ENCODE measurements at places on chromosomes 12 and 14.

GRCh38 chr12:52372216-52373154, 5.2 kb upstream of the KRT85 start:
- peak; percentile 93 for DNase-seq

DNA sequence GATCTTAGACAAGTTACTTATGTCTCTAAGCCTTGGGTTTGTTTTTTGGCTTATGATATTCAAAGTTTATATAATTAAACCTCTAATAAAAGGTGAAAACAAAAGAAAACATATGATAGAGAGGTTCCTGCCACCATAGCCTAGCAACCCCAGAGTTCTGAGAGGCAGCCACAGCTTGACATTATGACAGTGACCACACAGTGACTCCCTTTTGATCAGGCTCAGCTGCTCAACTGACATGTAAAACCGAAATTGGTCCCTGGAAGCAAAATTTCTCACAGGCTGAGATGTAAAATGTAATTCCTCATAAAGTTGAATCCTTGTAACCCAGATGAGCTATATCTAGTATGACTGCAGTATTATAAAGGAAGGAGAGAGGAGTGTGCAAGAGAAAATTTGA, 108.5 kb downstream of the GCH1 start:
- peak; percentile 21 for DNase-seq

- no peak for DNase-seq
Measured at GRCh38 chr12:62306569-62307530, 46.6 kb downstream of the USP15 start.

GRCh38 chr12:6047249-6048237, 76.9 kb downstream of the VWF start:
- no peak for DNase-seq

GRCh38 chr12:45235087-45236025, 19.5 kb downstream of the ANO6 start:
- DNase-seq = no peak

GRCh38 chr12:87924149-87924548, 105.1 kb downstream of the C12orf50 start:
- no peak for DNase-seq

DNA sequence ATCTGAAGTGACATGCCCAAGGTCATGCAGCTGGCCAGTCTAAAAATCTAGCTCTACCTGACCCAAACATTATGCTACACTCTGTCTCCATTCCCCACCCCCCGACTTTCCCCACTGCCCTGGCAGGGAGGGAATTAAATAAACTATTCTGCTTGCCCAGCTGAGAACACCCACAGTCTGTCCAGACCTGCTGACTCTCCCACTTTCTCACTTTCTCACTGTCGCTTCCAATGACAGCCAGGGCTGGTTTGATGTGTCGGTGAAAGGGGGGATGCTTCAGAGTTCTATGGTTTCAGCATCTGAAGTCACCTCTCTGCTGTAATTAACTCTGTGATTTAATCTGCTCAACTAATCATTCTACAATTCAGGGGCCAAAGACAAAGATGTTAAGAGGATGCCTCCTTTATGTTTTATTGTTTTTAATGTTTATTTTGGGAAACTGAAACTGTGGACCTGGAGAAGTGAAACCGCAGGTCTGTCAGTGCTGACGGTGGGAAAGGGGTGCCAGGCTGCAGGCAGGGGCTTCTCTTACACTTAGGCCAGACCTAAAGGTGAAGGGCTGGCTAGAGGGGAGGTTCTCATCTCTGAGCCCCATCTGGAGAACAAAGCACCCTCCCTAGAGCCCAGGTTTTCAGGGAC, 8.1 kb upstream of the MSI1 start:
- no peak for DNase-seq

GRCh38 chr14:58048219-58048618, 103.8 kb downstream of the ARMH4 start:
- no peak for DNase-seq

GRCh38 chr14:96363751-96364336, 518 bp downstream of the GSKIP start:
- DNase-seq = peak; percentile 42

GRCh38 chr14:64549016-64549415, 745 bp upstream of the PPP1R36 start:
- no peak for DNase-seq

GRCh38 chr12:6840761-6841515, at the start of gene GNB3:
GNB3 (plus strand) TSS chr12:6840925; CDS start chr12:6841288, 363 bp downstream.
- DNase-seq = no peak

DNA sequence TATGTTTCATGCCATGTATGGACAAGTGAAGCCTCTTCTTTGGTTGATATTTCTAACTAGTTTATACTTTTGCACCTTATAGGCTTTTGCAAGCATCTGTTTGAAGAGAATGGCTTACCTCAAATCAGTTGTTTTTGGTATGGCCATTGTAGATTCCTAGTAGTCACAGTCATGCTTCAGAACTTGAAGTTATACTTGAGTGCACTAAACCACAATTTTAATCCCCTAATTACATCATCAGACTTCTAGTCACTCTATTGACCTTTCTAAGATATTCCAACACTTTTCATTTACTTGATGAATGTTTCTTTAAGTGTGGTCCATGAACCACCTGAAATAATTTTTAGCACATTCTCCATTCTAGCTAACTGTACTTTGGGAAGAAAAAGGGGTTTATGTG, 18.6 kb upstream of the KLRB1 start:
- no peak for DNase-seq

DNA sequence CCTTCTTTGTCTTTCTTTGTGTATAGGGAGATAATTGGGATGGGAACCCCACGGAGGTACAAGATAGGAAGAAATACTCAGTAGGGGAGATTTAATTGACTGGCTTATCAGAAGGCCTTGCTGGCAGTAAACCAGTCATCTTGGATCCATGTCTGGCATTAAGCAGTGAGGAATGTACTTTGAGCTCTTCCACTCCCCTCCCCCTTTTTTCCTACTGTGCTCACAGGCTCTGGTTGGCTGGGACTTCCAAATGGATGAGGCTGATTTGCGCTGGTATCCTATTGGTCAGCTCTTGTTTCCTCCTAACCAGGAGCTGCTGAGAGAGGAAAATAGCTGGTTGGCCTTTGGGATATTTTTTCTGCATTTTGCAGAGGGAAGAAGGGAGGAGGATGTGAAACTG, 24.7 kb downstream of the NGDN start:
- peak; percentile 29 for DNase-seq

DNA sequence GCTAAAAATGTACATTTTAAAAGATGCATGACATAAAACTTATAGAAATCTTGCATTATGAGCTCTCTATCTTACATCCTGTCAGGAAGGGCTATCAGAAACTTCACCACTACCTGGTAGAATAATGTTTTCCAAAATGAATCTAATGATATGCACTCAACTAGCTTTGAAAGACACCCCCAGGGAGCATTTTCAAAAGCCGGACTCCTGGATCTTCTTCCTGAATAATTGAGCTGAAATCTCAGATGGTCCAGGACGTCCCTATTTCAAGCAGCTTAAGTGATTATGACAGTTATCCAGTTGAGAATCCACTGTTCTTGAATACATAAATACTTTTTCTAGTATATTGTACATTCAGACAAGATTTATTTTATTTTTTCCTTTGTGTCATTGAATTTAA, 200.6 kb upstream of the MGAT4C start:
- no peak for DNase-seq

- peak; percentile 91 for DNase-seq
Measured at GRCh38 chr12:122072031-122072970, 6.3 kb upstream of the MLXIP start.

DNA sequence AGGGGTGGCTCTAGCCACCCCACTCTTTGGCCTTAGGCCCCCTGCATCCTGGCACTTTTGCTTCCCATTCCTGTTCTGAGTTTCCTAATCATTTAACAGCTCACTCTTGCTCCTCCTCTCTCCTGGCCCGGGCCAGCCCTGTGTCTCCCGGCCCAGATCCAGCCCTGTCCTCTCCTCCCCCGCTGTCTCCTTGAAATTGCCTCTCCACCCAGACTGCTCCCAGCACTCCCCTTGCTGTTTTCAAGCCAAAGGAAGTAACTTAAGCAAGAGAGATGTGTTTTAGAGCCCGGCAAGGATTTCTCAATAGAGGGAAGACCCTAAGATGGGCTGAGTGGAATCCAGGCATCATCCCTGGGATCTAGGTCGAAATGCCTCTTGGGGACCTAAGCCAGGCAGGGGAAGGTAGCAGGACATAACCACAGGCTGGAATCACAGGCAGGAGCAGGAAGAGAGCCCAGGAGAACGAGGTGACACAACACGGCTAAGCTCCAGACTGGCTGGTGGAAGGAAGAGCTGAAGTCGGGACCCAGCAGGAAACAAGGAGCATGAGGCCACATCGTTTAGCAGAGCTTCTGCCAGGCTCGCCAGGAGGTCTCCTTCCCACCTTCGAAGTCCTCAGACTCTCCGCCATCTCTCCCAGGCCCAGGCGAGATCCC, 2.0 kb upstream of the LRP1-AS start:
- peak; percentile 87 for DNase-seq

DNA sequence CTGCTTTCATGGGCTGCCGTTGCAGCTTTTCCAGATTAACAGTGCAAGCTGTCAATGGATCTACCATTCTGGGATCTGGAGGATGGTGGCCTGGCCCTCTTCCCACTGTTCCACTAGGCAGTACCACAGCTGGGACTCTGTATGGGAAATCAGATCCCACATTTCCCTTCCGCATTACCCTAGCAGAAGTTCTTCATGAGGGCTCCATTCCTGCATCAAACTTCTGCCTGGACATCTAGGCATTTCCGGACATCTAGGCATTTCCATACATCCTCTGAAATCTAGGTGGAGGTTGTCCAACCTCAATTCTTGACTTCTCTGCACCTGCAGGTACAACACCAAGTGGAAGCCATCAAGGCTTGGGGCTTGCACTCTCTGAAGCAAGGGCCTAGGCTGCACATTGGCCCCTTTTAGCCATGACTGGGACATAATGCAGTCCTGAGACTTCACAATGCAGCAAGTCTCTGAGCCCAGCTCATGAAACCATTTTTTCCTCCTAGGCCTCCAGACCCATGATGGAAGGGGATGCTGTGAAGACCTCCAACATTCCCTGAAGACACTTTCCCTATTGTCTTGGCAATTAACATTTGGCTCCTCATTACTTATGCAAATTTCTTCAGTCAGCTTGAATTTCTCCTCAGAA, 863.3 kb downstream of the C12orf50 start:
- no peak for DNase-seq

- DNase-seq = no peak
Measured at GRCh38 chr12:20339060-20339459, 29.3 kb upstream of the PDE3A start.

- no peak for DNase-seq
Measured at GRCh38 chr12:126353604-126354003, 1288.4 kb downstream of the AACS start.

DNA sequence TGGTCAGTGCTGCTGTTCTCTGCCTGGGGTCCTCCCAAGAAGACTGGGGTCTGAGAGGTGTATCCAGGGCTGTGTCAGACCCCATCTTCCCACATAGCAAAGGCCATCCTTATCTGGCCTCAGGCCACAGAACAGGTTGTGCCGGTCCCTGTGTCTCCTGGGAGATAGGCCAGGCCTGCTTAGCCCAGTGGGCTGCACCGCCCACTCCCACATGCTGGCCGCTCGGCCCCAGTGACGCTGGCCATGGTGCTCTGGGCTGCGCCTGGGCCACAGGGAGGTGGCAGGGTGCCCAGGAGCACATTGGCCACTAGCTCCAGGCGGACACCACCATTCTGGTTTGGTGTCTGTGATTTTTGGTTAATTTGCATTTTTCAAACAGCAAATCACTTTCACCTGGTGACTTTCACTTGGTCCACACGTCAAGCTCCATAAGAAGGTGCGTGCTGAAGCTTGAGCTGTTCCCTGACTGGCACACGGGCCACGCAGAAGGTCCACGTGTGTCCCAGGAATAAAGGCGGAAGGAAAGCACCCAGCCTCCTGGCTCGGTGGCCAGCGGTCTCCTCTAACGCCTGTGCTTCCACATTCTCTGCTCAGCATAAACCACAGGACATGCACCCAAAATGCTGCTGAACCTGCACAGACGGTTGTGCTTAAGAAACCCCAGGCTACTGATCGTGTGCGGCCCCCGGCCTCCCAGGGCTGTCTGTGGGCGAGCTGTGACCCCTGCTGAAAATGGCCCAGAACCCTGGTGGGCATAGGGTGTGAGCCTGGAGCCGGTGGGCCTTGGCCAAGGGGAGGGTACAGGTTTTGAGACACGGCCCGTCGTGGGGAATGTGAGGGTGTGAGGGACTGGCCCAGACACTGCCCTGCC, 4.6 kb downstream of the FBRSL1 start:
- DNase-seq = no peak

GRCh38 chr12:133225527-133225926, 10.2 kb downstream of the ANHX start:
- DNase-seq = no peak

GRCh38 chr12:127125607-127126259, 1141.2 kb upstream of the TMEM132C start:
- DNase-seq = no peak

DNA sequence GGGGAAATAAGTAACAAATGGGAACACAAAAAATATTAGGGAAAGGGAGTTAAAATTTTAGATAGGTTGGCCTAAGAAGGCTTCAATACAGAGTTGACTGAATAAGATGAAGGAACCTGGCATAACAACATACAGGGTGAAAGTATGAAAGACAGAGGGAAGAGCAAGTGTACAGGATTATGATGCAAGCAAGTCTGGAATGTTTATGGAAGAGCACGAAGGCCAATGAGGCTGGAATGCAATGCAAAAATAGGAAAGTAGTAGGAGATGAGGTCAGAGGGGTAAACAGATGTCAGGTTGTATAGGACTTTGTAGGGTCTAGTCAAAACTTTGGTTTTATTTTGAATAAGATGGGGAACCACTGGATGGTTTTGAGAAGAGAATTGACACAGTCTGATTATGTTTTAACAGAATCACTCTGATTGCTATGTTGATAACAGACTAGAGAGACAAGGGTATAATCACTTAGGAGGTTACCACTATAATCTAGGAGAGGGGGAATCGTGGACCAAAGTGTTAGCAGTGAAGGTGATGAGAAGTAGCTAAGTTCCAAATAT, 96.8 kb downstream of the OSBPL8 start:
- no peak for DNase-seq

DNA sequence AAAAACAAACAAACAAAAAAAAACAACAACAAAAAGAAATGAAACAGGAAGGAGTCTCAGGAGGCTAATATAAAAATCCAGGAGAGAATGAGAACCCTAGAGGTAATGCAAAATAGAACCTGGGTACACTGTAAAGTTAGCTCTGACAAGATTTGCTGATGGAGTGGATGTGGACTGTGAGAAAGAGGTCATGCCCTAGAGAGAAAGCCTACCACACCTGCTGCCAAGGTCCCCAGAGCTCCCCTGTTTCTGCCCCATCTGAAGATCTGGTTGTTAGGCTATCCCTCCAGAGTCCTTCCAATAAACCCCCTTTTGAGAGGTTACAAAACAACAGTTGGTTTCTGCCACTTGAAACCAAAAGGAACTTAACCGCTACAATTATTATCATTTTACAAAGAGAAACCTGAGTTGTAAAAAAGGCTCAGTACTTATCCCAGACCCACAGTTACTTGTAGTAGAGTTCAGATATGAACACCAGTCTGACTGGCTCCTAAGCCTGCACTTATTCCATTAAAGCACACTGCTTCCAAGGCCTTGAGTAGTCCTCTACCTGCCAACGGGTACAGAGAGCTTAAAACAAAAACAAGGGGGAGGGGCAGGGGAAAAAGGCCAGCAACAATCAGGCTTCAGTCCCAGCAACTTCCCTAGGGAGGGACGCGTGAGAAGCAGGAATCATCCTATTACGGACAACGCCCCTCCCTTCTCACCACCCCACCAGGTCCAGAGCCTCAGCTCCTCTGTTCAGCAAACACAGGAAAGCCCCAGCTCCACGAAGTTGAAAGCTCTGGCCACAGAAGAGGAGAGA, 27.7 kb downstream of the PPP1R13B start:
- DNase-seq = peak; percentile 86
